Activated T-cell treated with anti-CD3 and anti-CD28 coated beads, Interleukin-2, amount 50 U/mL, for 48 hours (primary cell): ENCODE measurements at places on chromosomes 7 and 10.
A peak's percentile ranks its signal among the peaks of the same experiment; 100 is the strongest.

- DNase-seq, result no peak
These were observed 579.8 kb upstream of the FOXK1 start for GRCh38 chr7:4102231-4102841.

GRCh38 chr7:90720984-90721760, 125.1 kb downstream of the CDK14 start:
- no peak for DNase-seq

DNA sequence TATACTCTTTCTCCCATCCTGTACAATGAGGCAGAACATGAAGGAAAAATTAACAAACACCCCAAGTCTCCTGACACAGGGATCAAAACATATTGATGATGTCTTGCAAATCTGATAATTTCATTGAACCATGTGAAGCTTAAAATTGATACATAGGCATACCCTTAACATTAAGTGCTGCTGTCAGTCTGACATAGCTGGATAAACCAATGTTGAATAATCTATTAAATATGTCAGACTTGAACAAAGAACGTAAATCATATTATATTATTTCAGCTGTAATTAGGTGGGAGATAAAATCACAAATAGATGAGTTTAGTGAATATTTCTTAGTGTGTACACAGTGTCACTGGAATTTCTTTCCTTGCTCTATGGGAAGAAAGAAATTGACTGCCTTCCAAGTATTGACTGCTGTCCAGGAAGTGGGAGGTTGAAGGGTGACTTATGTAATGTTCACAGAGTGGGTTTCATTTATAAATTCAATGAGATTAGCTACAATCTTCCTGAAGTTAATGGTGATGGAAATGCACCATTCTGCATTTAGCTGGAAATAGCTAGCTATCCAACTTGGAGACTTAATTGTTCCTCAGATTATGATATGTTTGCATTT, 170.8 kb downstream of the AUTS2 start:
- no peak for DNase-seq

DNA sequence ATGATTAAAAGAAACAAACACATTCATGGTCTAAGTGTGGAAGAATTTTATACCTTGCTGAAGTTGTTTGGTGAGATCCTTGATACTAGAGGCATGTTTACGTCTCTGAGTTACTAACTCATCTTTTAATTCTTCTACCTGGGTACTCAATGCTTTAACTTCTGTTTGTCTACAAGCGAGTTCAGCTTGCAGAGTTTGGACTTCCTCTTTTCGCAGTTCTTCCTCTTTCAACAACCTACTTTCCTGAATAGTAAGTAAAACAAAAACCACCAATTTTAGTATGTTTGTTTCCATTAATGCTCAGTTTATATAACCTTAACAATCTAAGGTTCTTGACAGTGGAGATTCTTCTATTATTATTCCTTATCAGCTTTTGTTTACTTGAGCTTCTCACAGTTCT, 42.9 kb downstream of the CCDC186 start:
- no peak for DNase-seq

- no peak for DNase-seq
These were observed 354.9 kb downstream of the PLXNA4 start for GRCh38 chr7:132221356-132221755.

DNA sequence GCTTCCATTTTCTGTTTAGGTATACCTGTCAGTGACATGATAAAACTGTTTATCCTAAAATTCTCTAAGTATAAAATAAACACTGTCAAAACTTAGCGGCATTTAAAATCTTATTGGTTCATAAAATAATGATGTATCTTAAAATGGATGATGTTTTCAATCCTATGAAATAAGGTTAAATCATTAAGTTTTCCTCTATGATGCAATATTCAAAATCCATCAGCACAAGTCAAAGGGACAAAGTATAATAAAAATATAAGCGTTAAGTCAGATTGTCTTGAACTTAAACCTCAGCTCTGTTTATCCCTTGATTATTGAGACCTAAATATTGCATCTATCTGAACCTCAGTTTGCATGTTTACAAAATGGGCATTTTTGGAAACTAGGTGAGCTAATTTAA, 46.6 kb upstream of the NCAPG2 start:
- DNase-seq, result no peak

DNA sequence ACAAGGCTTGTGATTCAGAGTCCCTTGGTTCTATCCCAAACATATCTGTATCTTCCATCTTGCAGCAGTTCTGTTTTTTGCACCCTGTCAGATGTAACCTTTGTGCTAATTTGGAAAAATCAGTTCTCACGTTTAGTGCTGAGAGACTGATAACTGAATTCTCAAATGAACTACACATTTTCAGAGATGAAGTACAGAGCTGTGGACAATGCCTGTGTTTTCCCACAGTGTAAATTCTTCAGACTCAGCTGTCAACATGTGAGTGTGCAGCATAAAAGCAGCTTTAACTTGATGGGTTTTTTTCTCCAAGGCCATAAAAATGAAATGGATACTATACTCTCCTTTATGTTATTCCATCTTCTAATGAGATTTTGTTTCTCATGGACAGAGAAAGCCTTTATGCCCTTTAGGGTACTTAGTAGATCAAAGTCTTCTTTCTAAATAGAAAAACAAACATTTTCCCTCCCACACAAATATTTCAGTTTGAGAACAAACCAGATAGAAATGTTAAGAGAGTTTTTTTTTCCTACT, 150.9 kb downstream of the SEMA3A start:
- DNase-seq, result no peak

- no peak for DNase-seq
These were observed 991.5 kb downstream of the NRG3 start for GRCh38 chr10:82866424-82867020.

DNA sequence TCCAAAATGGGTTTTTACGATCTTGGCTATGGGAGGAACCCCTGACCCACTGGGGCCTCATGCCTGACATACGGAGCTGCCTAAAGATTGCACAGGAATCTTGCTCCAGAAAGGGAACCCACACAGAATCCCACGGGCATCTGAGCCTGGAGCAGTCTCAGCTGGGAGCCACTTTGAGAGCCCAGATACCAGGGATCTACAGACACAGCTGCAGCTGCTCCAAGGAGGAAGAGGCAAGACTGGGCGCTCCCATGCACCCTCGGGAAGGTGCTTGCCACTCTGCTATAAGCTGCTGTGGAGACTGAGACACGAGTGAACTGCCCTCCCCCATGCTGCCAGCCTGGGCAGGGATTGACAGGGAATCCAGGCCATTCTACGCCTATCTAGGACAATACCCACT, 202.5 kb downstream of the REEP3 start:
- no peak for DNase-seq

GRCh38 chr10:131923038-131923756, 22.4 kb downstream of the PPP2R2D start:
- DNase-seq, result no peak

DNA sequence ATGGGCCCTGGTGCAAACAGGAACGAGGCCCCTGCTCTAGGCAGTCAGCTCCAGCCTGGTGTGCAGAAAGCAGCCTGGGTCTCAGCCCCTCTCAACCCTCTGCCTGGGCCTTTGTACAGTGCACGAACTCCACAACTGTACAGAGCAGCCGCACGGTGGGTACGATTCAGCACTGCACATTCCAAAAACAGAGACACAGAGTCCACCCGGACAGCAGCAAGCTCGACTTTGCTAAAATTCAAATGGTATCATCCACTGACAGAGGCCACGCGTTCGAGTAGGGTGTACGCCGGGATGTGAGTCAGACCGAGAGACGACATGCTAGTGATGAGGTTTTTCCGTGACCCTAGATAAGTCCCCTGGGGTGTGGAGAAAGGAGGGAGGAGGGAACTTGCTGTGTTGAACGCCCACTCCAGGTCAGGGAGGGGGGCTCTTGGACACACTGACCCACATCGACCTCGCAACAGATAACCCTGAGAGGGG, 65.6 kb upstream of the PDGFA start:
- DNase-seq, result peak; percentile 76

GRCh38 chr7:41275255-41275654, 427.6 kb downstream of the INHBA start:
- DNase-seq, result no peak

DNA sequence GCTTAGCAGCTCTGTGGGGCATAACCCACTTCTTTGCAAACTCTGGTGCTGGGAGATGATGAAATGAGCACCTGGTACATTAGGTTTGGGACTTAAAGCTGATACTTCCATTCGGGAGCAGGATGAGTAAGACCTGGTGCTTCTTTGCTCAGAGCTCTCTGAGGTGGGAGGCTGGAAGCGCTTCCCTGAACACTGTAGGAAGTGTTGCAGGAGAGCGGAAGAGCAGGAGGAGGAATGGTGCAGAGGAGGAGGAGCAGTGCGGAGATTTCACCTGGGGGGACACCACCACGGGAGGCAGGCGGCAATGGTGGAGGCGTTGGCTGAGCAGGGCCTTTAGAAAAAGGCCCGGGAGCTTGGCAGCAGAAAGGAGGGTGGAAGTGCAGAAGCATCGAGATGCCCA, 142.5 kb downstream of the MGMT start:
- no peak for DNase-seq

DNA sequence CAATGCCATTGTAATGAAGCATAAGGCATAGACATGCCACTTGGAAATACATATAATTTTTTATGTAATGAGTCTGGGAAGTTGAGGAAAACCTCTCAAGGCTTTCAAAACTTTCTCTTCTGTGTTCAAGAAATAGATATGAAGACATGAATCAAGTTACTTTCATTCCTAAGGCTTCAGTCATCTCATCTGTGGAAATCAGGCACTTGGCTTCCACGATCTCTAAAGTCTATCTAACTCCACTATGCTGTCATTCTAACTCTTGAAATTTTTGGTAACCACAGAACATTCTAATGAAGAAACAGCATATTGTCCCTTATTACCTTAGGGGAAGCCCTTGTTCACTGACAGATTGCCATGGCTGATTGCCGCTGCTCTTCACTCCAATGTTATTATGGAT, 242.6 kb downstream of the CNTNAP2 start:
- DNase-seq, result no peak

DNA sequence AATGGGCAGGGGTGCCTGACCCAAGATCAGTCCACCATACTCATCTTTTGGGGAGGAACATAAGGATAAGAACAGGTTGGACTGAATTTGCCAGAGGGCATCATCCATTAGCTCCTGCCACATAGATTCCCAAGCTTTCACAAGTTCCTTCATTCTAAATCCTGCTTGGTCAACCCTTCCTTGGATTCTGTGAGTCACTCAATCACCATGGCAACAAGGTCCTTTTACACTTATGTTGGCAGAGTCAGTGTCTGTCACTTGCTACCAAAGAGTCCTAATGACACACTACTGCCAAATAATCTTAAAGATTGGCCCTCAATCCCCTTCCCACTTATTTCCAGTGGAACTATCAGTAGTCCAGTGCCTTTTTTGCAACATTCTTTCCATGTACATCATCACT, 5.0 kb upstream of the LGI1 start:
- DNase-seq, result no peak

DNA sequence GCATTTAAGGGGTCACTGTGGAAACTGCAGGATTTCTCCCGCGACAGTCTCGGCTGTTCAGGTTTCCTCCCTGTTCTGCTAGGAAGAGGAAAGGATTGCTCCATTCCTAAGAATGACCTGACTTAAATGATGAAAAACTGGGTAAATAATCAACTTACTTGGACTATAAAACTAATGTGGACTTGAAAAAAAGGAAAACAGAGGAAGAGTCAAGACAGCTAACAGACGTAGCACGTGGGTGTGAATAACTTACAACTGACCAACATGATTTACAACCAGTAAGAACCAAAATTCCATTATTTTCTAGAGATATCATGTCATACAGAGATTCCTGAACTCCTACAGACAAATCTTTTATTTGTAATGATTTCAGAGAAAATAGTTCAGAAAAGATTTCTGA, 93.8 kb downstream of the ADAM12 start:
- no peak for DNase-seq

DNA sequence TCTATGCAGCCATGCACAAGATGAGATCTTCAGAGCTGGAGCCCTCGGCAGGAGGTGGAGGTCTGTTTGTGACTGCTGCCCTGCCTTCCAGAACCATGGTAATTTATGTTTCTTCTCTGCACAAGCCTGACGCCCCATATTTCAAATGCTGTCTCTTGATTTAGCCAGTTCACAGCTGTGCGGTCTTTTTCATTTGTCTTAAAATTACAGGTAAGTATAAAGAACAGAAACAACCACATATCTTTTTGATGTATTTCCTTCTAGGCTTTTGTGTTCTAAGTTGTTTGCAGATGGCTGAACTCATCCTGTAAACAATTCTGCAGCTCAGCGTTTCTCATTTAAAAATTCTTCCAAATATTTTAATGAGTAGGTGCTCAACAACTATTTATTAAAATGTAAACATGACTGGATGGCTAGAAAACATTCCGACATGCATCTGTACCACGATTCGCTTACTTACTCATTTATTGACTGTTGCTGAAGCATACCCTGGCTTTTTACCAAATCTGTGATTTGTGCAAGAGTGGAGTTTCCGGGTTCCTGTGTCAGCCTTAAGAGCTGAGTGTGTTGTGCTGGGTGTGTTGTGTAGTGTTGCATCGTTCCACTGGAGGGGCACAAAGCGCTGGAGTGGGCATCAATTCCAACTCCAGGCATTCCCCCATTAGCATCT, 58.9 kb downstream of the PIP4K2A start:
- DNase-seq, result no peak

DNA sequence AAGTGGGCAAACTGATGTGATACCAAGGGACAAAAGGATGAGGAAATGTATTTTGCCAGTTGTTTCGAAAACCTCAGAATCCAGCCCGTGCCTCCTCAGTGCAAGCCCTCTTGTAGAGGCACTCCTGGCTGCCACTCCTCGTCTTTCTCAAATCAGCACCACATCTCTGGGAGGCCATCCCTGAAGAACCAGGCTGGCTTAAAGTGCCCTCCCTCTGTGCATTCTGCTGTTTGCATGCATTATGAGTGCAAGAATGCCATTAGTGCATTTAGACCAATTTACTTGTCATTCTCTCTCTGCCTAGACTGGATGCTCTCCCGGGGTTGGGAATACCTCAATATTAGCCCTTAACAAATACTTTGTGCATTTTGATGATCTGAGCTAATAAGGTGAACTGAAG, 19.9 kb upstream of the FAM180A start:
- no peak for DNase-seq

- DNase-seq, result no peak
These were observed 503.8 kb downstream of the INHBA start for GRCh38 chr7:41199136-41199535.

DNA sequence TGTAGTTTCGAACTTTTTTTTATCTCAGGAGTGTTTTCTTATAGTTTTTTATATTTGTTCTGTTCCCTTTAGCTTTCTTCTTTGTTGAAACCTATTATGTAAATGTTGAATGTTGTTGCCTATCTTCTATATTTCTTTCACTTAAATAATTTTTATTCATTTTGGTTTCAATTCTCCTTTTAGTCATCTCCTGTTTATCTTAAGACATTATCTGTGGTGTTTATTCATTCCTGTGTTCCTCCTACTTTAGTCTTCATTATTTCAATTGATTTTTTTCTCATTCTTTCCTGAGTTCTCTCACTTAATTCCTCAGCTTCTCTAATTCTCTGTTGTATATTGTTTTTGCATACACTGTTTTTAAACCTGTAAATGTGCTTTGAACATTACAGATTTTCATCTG, 64.1 kb downstream of the XPNPEP1 start:
- no peak for DNase-seq

DNA sequence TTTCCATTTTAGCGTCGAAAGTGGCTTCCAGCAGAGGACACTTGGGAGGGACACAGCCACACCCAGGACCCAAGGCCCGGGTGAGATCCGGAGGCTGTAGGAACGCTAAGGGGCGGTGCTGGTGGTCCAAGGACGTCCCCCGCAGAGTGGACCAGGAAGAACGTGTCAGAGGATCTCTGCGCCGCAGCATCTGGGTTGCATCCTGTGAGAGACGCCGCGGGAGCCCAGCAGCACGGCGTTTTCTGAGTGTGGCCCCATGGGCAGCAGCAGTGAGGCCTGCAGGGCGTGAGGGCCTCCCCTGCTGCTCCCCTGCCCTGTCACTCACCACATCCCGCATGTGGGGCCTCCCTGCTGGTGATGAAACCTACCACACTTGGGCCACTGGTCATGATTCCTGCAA, 40.5 kb upstream of the BNIP3 start:
- no peak for DNase-seq
